ENCODE measurements at places on chromosomes 12 and 14. TPM values are rescaled to one million over a fixed set of nuclear protein-coding genes. Genes with fewer than 3 reads are reported as not detected.

Gene P3H3
- total RNA-seq = 101 TPM

DNA sequence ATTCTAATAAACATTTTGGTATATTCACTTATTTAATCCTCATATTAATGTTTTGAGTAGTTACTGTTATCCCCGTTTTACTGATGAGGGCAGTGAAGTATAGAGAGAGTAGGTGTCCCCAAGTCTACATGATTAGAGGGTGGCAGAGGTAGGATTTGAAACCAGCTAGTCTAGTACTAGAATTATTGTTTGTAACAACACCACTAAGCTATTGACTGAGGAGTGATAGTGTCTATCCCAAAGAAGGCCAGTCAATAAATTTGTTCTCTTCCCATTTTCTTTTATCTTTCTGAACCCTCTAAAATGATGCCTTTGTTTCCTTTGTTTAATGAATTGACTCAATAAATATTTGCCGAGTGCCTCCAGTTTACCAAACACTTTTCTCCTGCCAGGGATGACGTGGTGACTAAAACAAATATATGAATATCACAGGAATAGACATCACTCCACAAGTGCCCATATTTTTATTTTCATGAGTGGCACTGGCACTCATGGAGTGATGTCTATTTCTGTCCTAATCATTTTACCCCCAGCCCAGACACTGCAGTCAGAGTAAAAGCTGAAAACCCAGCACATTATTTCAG is 247.5 kb downstream of the SLC16A7 start:
- H3K27me3 ChIP-seq = no peaks in the 10 kb centered on the region
- H3K4me3 ChIP-seq = no peak overlapping the region
- no peak overlapping the region for H3K27ac ChIP-seq
- DNase-seq = no peak
- H3K36me3 ChIP-seq = no peaks in the 10 kb centered on the region

- H3K27ac ChIP-seq = peak overlapping the region; percentile 88
- no peaks in the 10 kb centered on the region for H3K27me3 ChIP-seq
- no peak overlapping the region for H3K4me3 ChIP-seq
- H3K4me1 ChIP-seq = peaks cover 54% of the 10 kb centered on the region
- DNase-seq = peak; percentile 83
Observed at GRCh38 chr14:54685286-54685845, 118.4 kb downstream of the SAMD4A start.

- no peaks in the 10 kb centered on the region for H3K4me1 ChIP-seq
- H3K36me3 ChIP-seq = no peaks in the 10 kb centered on the region
- no peak for DNase-seq
- no peak overlapping the region for H3K27ac ChIP-seq
Observed at GRCh38 chr12:67122584-67122983, 146.6 kb upstream of the CAND1 start.

DNA sequence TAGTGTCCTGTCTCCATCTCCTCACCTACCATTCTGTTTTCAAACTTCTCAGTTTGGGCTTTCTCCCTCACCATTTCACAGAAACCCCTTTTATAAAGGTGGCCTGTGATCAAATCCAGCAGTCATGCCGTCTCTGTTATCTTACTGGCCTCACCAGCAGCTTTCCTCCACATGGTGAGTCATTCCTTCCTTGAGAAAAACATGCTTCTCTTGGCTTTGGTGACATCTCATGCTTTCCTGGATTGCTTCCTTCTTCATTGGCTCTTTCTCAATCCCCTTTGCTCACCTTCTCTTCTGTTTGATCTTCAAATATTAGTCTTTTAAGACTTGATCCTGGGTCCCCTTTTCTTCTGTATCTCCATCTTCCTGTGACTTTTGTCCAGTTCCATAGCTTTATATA is 164.9 kb downstream of the ANO4 start:
- H3K27me3 ChIP-seq = no peaks in the 10 kb centered on the region
- no peaks in the 10 kb centered on the region for H3K36me3 ChIP-seq
- peaks cover 33% of the 10 kb centered on the region for H3K4me1 ChIP-seq
- H3K27ac ChIP-seq = peak overlapping the region; percentile 35
- DNase-seq = peak; percentile 86

Gene SLC6A12
- 2.6 TPM for total RNA-seq

GRCh38 chr12:1530592-1531152 is 63.7 kb downstream of the FBXL14 start:
- peak overlapping the region; percentile 71 for H3K4me3 ChIP-seq
- H3K27ac ChIP-seq = no peak overlapping the region
- no peaks in the 10 kb centered on the region for H3K27me3 ChIP-seq
- DNase-seq = no peak

- no peaks in the 10 kb centered on the region for H3K4me1 ChIP-seq
- H3K27me3 ChIP-seq = no peaks in the 10 kb centered on the region
Observed at GRCh38 chr12:131082290-131083194, 128.8 kb downstream of the ADGRD1 start.

- DNase-seq = no peak
- no peaks in the 10 kb centered on the region for H3K4me1 ChIP-seq
Observed at GRCh38 chr12:85244561-85244960, 35.5 kb upstream of the ALX1 start.

DNA sequence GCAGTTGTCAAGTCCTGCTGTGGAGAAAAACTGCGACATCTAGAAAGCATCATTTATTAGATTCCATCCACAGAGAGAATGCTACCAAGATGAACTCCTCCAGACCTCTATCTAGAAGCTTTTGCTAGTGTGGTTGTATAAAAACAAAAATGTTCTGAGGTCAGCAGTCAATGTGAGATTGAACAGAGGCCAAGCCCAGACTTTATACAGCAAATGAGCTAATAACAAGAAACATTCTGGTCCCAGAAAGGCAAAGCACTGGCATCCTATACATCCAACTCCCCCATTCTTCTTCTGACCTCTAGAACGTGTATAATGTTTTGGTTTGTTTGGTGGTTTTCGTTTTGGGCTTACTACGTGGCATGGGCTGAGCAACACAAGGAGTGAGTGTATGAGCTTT is 26.7 kb upstream of the RIN3 start:
- no peak overlapping the region for H3K4me3 ChIP-seq
- peaks cover 8% of the 10 kb centered on the region for H3K27me3 ChIP-seq
- peak; percentile 54 for DNase-seq
- H3K27ac ChIP-seq = no peak overlapping the region
- H3K36me3 ChIP-seq = no peaks in the 10 kb centered on the region
- no peaks in the 10 kb centered on the region for H3K4me1 ChIP-seq

- DNase-seq = no peak
- peaks cover 39% of the 10 kb centered on the region for H3K36me3 ChIP-seq
- no peaks in the 10 kb centered on the region for H3K27me3 ChIP-seq
- no peak overlapping the region for H3K27ac ChIP-seq
- H3K4me1 ChIP-seq = peaks cover 4% of the 10 kb centered on the region
Observed at GRCh38 chr12:117159674-117160073, 30.6 kb downstream of the FBXO21 start.

DNA sequence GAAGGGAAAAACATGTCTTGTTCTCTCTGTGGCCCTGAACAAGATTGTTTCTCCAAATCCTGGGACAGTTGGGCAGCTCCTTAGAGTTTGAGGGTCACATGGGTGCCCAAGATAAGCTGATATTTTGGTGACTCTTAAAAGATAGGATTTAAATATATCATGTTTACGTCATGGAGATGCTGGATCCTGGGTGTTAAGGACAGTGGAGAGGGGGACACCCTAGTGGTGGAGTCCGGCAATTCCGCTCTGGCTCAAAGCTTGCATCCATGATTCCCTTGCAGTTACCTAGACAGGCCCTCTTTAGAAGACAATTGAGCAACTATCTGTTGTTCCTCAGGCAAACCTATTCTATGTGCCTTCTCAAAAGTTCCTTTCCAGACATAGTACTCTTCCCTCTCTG is 101.8 kb downstream of the CMKLR1 start:
- no peak overlapping the region for H3K4me3 ChIP-seq
- H3K36me3 ChIP-seq = no peaks in the 10 kb centered on the region
- H3K27me3 ChIP-seq = peaks cover 7% of the 10 kb centered on the region

Gene REM2
- 0.48 TPM for total RNA-seq

Gene KLRF2
- not detected for total RNA-seq

Gene RPL10L
- total RNA-seq = not detected

GRCh38 chr12:122974274-122974891 is 661 bp upstream of the OGFOD2 start:
- peak overlapping the region; percentile 85 for H3K4me3 ChIP-seq
- peak overlapping the region; percentile 96 for H3K27ac ChIP-seq
- H3K4me1 ChIP-seq = peaks cover 18% of the 10 kb centered on the region
- no peaks in the 10 kb centered on the region for H3K36me3 ChIP-seq
- H3K27me3 ChIP-seq = no peaks in the 10 kb centered on the region
- peak; percentile 97 for DNase-seq

DNA sequence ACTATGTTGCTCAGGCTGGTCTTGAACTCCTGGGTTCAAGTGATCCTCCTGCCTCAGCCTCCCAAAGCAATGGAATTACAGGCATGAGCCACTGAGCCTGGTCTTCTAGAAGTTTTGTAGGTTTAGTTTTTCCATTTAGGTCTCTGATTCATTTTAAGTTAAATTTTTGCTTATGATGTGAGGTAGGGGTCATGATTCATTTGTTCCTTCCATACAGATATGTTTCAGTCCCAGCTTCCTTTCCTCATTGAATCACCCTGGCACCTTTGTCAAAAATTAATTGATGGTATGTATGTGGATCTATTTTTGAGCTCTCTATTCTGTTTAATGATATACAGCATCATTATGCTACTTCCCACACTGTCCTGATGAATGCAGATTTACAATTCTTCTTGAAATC is 25.6 kb upstream of the CABP1 start:
- H3K4me3 ChIP-seq = no peak overlapping the region
- H3K36me3 ChIP-seq = no peaks in the 10 kb centered on the region
- no peaks in the 10 kb centered on the region for H3K4me1 ChIP-seq
- no peak for DNase-seq
- H3K27ac ChIP-seq = no peak overlapping the region

DNA sequence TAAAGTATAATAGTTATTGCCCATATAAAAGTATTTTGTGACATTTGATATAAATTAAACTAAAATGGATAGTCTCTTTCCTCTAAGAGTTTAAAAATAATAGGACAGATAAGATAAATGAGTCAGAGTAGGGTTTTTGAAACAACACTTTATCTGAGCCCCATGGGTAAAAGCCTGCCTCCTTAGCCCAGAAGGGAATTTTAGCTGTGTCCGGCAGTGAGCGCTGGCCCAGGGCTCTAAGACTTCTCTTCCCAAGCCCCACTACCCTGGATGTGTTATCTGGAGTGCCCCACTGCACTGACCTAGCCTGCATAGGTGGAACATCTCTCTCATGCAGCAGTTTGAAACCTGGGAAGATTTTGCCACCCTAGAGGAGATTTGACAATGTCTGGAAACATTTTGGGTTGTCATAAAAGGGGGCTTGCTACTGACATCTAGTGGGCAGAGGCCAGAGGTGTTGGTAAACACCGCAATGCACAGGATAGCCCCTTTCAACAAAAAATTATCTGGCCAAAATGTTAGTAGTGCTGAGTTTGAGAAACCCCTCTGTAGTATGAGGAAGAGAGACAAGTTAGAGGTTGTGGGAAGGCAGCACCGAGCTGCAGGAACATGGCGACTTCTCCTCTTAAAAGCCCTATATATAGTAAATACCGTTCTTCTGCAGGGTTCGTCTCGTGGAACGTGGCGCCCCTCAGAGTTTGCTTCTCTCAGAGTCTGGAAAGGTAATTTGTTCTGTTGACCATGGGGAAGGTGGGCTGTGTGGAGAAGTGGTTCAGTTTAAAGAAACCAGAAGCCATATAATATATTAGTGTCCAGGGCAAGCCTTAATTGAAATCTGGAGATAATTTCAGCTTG is 29.3 kb upstream of the ATF1 start:
- peaks cover 21% of the 10 kb centered on the region for H3K36me3 ChIP-seq
- DNase-seq = no peak
- no peak overlapping the region for H3K27ac ChIP-seq
- no peak overlapping the region for H3K4me3 ChIP-seq
- H3K4me1 ChIP-seq = peaks cover 6% of the 10 kb centered on the region

DNA sequence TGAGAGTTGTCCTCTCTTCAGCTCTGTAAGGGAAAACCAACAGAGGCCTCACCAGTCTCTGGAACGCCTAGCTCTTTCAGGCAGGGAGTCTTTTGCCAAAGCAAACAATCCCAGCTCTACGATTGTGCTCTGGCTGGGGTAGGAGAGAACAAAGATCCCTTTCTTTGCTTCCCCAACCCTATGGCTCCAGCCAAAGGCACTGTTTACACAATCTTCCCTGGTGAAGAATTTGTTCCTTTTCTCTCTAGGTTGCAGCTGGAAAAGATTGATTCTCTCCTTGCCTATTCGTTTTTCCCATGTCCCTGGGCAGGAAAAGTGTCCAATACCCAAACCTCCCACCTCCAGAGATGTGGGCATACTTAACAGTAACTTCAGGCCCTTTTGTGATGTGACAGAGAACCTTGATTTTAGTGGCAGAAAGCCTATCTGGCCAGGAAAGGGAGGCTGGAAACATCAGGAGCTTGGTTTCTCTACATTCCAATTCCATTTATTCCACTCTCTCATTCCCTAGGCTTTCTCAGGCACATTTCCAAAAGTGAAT is 16.8 kb downstream of the ATP5MC2 start:
- no peaks in the 10 kb centered on the region for H3K27me3 ChIP-seq
- H3K4me3 ChIP-seq = peak overlapping the region; percentile 27
- DNase-seq = peak; percentile 92

- H3K4me1 ChIP-seq = peaks cover 7% of the 10 kb centered on the region
- H3K4me3 ChIP-seq = no peak overlapping the region
Observed at GRCh38 chr12:112939761-112940381, 1.6 kb downstream of the OAS3 start.

Gene COL2A1
- total RNA-seq = 11.2 TPM

Gene MEG3
- not detected for total RNA-seq

GRCh38 chr12:104257913-104258472 is 42.4 kb downstream of the TXNRD1 start:
- H3K27ac ChIP-seq = no peak overlapping the region
- H3K4me1 ChIP-seq = no peaks in the 10 kb centered on the region
- no peaks in the 10 kb centered on the region for H3K27me3 ChIP-seq
- H3K4me3 ChIP-seq = no peak overlapping the region
- H3K36me3 ChIP-seq = no peaks in the 10 kb centered on the region
- DNase-seq = no peak
